NCI-H1694 (cell line): ENCODE measurements at places on chromosomes 2 and 18.

GRCh38 chr2:174977364-174977763, 27.8 kb downstream of the CHN1 start:
- no peak for DNase-seq

GRCh38 chr2:141041281-141041680, 1089.5 kb downstream of the LRP1B start:
- DNase-seq, result no peak

- no peak for DNase-seq
These were observed 1.6 kb upstream of the EPC2 start for GRCh38 chr2:148642891-148643416.

GRCh38 chr18:332721-333510, 65.1 kb upstream of the THOC1 start:
- no peak for DNase-seq

DNA sequence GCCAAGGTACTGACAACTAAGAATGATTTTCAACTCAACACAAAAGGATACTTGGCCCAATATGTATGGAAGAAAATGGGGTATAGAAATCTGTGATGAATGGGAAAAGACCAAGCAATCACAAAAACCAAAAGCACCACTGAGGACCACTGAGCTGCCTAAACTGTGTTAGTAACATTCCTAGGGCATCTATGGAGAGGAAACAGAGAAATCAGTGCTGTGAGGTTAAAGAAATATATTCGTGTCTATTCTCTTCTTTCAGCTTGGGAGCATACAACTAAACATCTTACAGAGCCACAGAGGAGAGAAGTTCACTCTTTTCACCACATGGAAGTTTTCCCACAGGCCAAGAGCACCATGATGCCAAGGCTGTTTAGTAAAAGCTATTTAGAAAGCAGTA, 47.3 kb upstream of the CALCRL start:
- DNase-seq, result no peak

- no peak for DNase-seq
These were observed 503.6 kb upstream of the SYT4 start for GRCh38 chr18:43780782-43781340.

- no peak for DNase-seq
These were observed 322.6 kb downstream of the PRKCE start for GRCh38 chr2:45974056-45974455.

GRCh38 chr2:212032032-212032431, 506.6 kb downstream of the ERBB4 start:
- DNase-seq, result no peak
